DMS79 treated with DMSO at 0.1 percent for 48 hours (cell line): ENCODE measurements at places on chromosomes 13 and 19.

GRCh38 chr13:30785191-30785850, 50.0 kb downstream of the ALOX5AP start:
- no peak for DNase-seq

GRCh38 chr19:40529093-40529954, 47.3 kb upstream of the SHKBP1 start:
- peak; percentile 81 for DNase-seq

DNA sequence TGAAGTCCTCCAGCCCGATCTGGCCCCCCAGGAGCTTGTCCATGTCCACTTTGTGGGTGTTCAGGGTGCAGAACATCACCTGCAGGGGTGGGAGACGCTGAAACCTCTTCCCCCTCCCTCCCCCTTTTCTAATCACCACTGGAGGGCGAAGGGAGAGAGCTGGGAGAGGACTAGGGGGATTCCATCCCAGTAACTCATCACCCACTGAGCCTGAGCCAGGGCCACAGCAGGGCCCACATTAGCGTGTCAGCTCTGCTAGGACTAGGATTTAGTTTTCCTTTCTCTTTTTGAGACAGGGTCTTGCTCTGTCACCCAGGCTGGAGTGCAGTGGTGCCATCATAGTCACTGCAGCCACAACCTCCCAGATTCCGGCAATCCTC, 5.5 kb upstream of the PTGER1 start:
- DNase-seq = no peak

- DNase-seq = no peak
Measured at GRCh38 chr13:23918208-23918607, 20.9 kb upstream of the C1QTNF9B start.

DNA sequence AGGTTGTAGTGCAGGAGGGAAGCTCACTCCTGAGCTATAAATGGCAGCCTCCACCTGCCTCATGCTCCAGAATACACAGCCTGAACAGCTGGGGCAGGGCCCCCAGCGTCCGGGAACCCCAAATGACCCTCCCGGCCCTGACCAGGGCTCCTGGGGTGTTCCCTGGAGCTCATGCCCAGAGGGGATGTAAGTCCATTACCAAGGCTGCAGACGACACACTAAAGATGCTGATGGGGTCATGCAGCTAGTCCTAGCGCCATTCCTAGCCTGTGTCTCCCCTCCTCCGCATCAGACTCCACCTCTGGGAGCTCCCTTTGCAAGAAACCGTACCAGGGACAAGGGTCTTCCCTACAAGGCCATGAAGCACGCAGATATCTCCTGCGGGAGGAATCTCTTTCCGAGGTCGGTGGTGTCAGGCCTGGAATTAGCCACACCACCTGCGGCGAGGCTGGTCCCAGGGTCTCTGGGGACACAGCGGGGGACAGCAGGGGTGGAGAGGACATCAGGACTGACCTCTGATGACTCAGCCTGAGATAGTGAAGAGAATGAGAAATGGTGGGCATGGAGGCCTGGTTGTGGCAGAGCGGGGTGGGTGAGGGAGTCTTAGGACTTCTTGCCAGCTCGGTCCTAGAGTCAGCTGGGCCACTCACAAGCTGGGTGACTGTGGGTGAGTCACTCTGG, 11.9 kb upstream of the TPM4 start:
- DNase-seq = no peak

- DNase-seq = no peak
Measured at GRCh38 chr13:53013113-53013512, 15.5 kb upstream of the OLFM4 start.

- DNase-seq = no peak
Measured at GRCh38 chr19:18093439-18094161, 4.0 kb upstream of the MAST3 start.
